ENCODE measurements at places on chromosomes 16 and 17.

DNA sequence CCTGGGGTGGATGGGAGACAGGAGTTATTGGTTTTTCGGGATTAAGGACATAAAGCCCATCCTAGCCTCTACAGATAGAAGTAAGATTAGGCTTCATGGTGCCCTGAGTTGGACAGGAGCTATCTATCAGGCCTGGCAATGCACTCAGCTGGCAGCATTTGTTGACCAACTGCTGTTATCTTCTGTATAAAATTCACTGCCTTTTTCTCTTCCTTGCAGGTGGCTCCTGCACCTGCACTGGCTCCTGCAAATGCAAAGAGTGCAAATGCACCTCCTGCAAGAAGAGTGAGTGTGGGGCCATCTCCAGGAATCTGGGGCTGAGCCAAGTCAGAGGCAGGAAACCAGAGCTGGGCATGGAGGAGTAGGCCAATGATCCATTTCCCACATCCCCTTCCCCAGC, 579 bp downstream of the MT1A start:
- DNase-seq = no peak

DNA sequence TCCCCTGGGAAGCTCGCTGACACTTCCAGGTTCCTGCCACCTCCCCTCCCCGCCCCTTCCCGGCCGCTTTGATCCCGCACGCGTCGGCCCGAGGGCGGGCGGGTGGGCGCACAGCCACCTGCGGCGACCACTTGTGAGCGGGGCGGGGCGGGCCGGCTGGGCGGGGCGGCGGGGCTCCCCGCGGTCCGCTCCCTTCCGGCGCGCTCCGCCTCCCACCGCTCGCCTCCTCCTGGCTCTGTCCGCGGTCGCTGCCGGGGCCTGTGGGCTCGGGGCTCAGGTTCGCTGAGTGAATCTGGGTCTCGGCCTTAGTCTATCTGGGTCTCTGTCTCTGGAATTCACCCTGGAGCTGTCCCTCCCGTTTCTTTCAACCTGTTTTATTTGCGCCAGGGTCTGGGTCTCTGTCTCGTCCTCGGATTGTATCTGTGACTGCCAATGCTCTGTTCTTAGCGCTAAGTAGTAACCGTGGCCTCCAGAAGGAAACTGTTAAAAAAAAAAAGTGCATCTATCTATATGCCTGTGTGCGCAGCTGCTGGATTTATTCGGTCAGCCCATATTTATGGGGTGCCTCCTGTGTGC, 2.7 kb upstream of the HES7 start:
- DNase-seq = no peak

GRCh38 chr16:48487287-48487686, 102.1 kb upstream of the SIAH1 start:
- no peak for DNase-seq

- DNase-seq = peak; percentile 11
These were observed 1.5 kb downstream of the TNRC6C start for GRCh38 chr17:77959926-77960521.

DNA sequence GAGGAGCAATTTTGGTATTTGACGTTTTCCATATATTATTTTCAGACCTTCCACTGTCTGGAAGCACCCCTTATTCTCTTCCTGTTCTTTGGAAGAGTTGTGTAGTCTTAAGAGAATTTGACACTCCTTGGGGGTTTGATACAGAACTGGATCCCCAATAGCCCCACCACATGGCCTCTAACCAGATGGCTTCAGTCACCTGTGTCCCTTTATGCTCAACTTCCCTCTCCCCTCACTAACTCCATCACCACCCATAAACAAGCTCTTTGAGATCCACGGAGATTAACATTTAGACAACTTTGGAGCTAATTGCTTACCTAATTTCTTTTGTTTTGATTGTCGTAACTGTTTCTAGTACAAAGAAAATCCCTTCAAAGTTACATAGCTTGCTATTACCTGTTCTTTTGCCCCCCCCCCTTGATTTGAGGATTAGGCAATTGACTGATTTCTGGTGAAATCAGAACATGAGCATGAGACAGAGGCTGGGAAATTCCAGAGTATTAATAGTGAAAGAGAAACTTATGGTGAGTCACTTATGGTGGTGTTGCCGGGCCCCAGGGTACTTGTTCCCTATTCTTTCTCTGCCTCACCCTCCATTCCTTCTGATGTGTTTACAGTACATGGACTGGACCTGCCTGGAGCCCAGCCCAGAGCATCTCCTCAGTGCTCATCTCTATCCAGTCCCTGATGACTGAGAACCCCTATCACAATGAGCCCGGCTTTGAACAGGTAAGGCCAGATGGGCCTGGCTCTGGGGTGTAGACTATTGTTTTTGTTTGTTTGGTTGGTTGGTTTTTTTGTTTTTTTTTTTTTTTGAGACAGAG, 7.5 kb downstream of the UBE2Z start:
- no peak for DNase-seq

GRCh38 chr16:81604960-81605383, 160.4 kb downstream of the CMIP start:
- DNase-seq = no peak

- DNase-seq = no peak
These were observed 36.7 kb downstream of the HNF1B start for GRCh38 chr17:37708008-37708615.

DNA sequence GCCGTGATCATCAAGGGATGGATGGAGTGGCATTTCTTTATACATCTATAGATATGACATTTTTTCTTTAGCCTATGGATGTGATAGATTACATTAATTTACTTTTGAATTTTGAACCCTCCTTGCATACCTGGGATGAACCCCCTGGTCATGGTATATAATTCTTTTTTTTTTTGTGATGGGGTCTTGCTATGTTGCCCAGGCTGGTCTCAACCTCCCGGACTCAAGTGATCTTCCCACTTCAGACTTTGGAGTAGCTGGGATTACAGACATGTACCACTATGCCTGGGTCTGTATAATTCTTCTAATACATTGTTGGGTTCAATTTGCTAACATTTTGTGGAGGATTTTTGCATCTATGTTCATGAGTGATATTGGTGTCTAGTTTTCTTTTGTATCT, 1.7 kb upstream of the TNS4 start:
- DNase-seq = no peak

DNA sequence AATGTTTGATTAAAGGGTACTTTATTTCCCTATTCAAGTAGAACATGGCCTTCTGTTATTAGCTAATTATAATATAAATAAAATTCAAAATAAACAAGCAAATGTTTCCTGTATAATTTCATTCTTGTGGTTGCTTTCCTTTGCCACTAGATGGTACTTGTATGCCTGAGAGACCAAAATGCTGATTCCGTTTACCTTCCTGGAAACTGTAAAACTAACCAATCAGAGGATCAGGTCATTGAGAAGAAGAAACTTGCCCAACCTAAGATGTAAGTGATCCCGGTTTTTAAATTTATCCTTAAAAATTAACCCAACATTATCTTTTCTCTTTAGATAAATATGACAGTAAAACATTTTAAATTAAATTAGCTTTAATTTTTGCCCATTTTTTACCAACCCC, 8.1 kb upstream of the ABCA5 start:
- DNase-seq = no peak

DNA sequence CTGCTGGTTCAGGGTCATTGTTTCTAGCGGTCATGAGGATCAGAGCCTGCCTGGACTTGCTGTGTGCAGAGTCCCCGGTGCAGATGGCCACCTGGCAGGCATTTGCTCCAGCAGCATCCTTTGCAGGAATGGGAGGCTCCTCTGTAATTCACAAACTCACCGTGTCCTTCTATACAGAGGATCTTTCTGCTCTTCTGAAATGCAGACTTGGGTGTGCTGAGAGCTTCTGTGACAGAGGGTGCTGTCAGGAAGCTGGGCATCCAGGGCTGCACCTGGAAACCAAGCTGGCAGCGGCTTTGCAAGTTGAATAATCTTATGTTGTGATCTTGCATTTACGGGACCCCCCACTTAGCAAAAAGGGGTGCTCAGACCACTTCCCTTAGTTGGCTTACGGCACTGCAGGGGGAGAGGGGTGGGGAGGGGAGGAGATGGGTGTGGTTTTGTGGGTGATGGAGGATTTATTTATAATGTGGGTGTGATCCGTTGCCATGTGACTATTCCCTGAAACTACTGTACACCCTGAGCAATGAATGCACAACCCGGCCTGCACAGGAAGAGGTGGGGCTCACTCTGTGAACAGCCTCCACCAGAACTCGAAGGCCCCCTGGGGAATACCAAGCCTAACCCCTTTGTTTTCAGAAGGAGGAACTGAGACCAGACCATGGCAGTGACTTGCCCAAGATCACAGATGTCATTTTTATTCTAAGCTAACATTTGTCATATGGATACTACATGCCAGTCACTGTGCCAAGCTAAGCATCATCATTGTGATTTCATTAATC, 178.3 kb downstream of the PRKCB start:
- peak; percentile 33 for DNase-seq

DNA sequence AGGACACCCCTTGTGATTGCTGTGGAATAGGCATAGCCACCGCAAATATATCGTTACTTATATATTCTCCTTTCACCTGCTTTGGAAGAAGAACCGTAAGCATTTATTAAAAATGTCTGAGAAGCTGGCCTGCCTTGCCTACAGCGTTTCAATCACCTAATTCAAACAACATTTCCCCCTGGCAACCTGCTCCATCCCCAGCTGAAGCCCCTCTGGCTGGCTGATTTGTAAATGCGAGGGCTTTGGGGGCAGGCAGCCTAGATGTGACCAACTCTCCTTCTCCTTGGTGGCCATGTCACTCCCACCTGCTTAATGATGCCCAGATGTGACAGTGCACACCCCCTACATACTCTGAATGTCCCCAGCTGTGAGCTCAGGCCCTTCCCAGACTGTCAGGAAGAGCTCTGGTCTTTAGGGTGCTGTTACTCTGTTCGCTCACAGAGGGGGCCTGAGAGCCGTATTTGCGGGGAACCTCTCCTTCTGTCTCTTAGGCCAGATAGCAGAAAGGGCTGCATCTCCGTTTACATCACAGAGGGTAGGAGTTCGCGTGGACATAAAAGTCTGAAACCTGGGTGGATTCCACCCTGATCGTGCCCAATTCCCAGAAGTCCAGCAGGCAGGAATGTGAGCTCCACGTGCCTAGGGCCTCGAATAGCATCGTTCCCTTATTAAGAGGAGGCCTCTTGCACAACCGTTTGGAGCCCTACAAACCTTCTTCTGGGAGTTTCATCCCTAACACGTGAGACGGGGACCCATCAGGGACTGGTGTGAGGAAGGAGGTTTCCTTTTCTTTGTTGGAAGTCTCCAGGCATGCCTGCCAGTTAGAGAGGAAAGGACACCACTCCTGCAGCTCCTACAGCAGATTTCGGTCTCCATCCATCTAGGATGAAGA, 2.4 kb upstream of the SDK2 start:
- DNase-seq = no peak

GRCh38 chr16:65289022-65289421, 167.2 kb upstream of the CDH11 start:
- no peak for DNase-seq

DNA sequence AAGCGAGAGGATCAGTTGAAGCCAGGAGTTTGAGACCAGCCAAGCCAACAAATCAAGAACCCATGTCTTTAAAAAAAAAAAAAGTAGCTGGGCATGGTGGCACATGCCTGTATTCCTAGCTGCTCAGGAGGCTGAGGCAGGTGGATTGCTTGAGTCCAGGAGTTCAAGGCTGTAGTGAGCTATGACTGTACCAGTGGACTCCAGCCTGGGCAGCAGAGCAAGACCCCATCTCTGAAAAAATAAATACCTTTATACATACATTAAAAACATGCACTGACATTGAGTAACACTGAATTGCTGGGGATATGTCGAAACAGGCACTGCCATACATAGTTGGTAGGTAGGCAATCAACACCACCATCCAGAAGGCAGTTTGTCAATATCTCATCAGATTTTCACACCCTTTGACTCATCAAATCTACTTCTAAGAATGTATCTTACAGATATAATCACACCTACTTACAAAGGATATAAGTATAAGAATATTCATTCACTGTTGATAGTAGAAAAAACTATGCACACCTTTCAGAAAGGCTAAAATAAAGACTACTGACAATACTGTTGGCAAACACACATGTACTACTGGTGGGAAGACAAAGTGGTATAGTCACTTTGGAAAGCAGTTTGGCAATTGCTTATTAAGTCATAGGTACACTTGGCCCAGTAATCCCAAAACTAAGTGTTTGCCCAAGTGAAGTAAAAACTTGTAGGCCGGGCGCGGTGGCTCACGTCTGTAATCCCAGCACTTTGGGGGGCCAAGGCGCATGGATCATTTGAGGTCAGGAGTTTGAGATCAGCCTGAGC, 6.4 kb upstream of the CEP20 start:
- DNase-seq = no peak

DNA sequence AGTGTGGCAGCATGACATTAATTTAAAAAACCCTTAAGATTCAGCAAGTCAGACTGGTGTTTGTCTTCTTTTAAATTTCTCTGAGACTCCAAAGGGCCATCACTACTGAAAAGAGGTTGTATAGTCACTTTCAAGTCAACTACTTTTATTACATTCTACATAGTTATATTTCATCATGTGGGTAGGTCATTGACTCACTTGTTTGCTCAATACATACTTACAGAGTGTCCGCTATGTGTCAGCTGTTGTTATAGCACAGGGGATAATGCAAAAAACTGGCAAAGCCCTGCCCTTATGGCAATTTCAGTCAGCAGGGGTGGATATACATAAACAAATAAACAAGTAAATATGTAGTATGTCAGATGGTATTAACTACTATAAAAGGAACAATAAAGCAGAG, 2.5 kb upstream of the MYH4 start:
- DNase-seq = no peak

GRCh38 chr17:6596941-6597340, 40.6 kb upstream of the PITPNM3 start:
- no peak for DNase-seq

DNA sequence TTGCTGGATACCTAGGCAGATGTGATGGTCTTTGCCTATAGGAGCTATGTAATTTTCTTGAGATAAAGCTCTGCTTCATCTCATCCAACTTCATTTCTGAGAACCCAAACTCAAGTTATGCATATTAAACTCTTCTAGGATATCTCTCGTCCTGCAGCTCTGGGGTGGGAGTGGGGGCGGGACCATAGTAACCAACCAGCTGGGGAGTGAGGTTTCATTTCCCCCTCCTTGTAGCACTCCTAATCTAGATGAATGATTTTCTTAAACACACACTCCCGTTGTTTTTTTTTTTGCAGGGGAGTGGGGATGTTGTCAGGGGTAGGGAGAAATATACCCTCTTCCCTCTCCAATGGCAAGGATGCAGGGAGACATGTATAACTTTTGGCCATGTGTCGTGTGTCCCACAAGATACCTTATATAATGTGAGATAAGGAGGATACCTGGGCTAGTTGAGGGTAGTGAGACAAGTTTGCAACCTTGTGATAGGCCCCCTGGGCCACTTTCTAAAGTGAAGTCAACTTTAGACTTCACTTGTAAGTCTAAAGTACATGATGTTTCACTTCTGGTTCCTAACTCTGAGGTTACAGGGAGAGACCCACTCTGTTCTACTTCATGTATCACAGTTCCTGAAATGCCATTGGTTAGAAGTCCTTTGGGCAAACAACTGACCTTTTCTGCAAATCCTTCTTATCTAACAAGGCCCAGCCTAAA, 10.5 kb upstream of the HEATR6 start:
- no peak for DNase-seq

- DNase-seq = no peak
These were observed 91.1 kb downstream of the ANKFN1 start for GRCh38 chr17:56244268-56244890.

All from activated naive CD4-positive, alpha-beta T cell (primary cell).